Left colon (tissue), 2 donors: ENCODE measurements at places on chromosomes 5 and 9.
A peak's percentile ranks its signal among the peaks of the same experiment; 100 is the strongest.

DNA sequence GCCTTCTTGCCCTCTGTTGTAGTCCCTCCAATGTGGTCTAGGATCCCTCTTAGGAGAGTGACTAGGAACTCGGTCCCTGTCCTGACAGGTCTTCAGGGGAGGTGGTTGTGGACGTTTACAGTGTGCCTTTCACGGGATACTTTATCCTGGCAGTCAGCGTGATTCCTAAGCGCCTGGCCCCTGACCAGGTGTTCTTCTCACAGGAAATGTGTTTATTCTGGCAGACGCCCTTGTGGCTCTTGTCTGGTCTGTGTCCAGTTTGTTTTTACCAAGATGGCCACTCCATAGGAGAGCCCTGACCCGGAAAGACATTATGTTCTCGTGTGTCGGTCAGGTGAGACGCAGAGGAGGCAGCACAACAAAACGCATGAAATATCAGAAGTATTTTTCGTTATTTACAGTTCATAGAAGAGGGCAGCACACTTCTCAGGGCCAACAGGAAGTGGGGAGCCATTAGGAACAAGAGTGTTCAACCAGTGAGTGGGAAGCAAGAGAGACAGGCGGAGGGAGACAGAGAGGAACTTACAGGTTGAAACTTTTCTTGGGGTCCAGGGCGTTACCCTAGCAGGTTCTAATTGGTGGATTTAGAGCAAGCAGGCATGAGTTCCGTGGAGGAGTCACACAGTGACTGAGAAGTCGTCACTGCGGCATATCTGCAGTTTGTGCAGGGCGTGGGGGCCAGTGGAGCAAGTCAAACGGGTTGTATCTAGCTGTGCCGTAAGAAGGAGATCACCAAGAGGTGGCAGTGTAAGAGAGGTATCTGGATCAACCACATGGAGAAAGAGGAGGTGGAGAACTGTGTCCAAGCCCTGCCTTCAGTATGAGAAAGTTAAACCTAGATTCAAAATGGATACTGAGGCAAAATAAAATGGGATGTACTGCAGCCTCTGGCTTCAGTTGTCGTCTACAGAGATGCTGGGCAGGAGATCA is 412.9 kb downstream of the ZSWIM6 start:
- DNase-seq, result no peak

- DNase-seq, result peak; percentile 31
Observed at GRCh38 chr5:141680751-141681201, 1.3 kb downstream of the ARAP3 start.

DNA sequence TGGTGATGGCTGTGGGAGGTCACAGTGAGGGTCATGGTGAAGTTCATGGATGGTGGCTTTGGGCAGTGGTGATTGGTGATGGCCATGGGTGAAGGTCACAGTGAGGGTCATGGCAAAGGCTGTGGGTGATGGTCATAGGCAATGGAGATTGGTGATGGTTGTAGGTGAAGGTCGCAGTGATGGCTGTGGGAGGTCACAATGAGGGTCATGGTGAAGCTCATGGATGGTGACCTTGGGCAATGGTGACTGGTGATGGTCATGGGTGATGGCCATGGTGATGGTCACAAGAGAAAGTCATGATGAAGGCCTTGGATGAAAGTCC is 115.6 kb upstream of the IRX4 start:
- no peak for DNase-seq

- no peak for DNase-seq
Observed at GRCh38 chr5:167049043-167049663, 1242.3 kb upstream of the WWC1 start.

DNA sequence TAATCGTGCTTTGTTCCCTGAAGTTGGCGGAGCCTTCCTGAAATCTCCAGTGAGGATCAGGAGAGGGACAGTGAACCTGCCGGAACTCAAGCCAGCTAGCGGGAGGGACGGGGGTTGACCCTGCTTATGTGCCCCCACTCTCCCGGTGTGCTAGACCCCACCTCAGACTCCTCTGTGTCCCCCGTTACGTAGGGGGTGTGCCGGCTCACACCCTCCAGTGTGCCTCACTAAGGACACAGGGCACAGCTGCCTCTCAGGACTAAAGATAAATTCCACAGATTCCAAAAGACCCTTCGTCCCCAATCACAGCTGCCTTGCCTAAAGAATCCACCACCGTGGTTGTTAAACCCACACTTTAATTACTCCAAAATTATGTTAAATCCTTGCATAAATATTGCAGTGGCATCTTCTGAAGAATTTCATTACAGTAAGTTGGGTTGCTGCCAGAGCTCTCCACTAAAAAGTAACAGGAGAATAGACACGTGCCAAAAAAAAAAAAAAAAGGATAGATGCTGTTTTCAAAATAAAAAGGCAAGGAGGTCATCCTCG is 73.7 kb downstream of the GTF3C4 start:
- no peak for DNase-seq
